OCI-M1 (cell line): ENCODE measurements at places on chromosomes 3 and 15.

DNA sequence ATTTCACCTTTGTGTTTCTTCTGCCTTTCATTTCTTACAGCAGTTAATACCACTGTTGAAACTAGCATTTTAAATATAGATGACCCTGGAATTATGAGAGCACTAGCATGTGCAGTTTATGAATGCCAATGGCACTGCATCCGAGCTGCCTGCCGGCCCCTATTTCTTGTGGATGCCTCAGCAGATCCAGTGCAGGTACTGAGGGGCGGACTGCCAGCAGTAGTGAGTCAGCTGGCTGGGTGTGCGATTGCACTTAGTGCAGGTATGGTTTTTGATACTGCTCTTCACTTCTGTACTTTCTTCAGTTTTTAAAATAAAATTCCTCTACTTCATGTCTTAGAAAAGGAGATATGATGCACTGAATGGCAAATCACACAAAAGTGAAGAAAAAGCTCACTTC lies 453.0 kb downstream of the DIPK2A start:
- DNase-seq: no peak

DNA sequence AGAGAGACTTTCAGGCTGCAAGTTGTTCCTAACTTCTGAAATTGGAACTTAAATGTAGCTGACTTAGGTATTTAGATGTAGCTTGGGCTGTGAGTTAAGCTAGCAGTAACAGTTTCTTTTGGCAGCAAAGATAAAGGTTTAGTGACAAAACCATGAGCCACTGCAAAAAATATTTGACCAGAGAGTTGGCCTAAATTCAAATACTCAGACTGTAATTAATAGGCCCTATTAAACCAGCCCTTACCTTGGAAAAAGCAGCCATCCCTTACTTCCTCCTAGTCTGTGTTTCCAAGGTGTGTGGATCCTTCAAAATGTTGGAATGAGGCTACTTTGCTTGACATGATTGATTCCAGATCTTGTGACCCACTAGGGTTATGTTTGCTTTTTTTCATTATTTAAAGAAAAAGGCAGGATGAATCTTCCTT lies 8.2 kb downstream of the TPM1 start:
- peak; percentile 68 for DNase-seq

- DNase-seq: peak; percentile 83
Measured at GRCh38 chr3:25663869-25664811, 567 bp downstream of the TOP2B start.

- DNase-seq: no peak
Measured at GRCh38 chr15:100476805-100477204, 51.9 kb downstream of the CERS3 start.
